ENCODE measurements at places on chromosomes 7 and 10. TPM values are rescaled to one million over a fixed set of nuclear protein-coding genes. Genes with fewer than 3 reads are reported as not detected.

MBL2 gene
- total RNA-seq: not detected

FXYD4 gene
- not detected for total RNA-seq

TBX20 gene
- total RNA-seq: 132 TPM

STAG3 gene
- total RNA-seq: not detected

LIPA gene
- total RNA-seq: 17.6 TPM

PON1 gene
- not detected for total RNA-seq

EFCAB10 gene
- total RNA-seq: not detected

All from right atrium auricular region (tissue), 2 donors.